Stimulated activated CD8-positive, alpha-beta memory T cell treated with anti-CD3 and anti-CD28 coated beads, Interleukin-15, amount 100 ng/mL, for 1 hour (primary cell): ENCODE measurements at places on chromosomes 12 and 14.

- DNase-seq: no peak
Measured at GRCh38 chr12:31021181-31021580, 52.5 kb upstream of the DDX11 start.

DNA sequence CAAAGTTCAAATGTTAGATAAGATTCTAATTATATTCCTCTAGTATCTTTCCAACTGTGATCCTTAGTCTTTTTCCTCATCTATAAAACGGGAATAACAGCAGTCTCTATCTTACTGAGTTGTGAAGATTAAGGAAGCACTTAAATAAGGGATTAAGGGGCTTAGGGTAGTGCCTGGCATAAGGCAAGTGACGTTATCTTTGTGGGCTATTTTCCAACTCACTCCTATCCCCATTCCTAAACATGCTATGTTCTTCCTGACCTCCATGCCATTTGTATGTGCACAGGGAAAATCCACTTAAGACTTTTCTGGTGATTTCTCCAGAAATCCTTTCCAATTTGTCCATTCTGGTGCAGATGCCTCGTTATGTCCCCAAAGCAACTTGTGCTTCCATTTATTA lies 33.3 kb downstream of the SUPT16H start:
- DNase-seq: no peak

DNA sequence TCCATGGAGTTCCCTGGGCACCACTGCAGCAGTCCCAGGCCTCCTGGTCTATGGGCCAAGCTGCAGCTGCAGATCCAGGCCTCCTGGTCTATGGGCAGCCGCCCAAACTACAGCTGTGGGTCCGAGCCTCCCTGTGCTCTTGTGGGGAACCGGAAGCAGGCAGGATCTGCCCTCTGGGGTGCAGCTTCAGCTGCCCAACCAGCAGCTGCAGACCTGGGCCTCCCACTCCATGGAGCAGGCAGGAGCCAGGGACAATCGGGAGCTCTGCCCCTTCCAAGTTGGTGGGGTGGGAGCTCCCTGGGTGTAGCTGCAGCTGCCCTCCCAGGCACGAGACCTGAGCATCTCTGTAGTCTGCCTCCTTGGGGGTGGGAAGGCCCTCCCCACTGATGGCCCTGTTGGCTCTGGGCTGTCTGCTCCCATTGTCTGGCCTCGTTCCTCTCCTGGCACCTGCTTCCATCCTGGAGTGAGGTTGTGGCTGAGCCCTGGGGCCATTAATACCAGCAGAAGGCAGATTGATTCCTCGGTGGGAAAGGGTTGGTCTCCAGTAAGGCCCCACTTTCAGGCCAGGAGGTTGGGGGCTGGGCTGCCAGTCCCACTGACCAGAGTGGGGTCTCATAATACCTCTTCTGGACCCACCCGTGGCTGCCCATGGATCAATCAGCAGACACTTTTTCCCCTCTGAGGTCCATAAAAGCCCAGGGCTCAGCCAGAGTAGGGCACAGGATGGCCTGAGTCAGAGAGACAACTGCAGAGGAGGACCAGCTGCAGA lies 142.1 kb downstream of the GPR65 start:
- DNase-seq: no peak

GRCh38 chr14:35879151-35879648 lies 53.1 kb downstream of the BRMS1L start:
- no peak for DNase-seq

DNA sequence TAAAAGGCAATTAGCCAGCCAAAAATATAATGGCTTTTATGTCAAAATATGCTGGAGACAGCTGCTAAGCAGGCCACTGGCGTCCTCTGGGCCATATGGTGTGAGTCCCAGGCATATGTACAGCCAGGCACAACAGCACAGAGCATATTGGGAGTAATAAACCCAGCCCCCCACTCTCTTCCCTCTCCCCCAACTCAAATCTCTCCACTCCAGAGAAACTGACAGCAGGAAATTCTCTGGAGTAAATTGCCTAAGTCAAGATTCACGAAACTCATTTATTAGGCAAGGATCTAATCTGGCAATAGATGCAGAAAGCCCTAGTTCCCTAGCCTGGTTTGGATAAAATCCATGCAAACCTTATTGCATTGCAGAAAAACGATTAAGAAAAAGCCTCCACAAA lies 147.9 kb upstream of the SEL1L start:
- no peak for DNase-seq

GRCh38 chr12:71848212-71848611 lies 8.7 kb downstream of the TBC1D15 start:
- no peak for DNase-seq

- no peak for DNase-seq
Measured at GRCh38 chr14:105498430-105499255, 7.6 kb downstream of the TEDC1 start.

DNA sequence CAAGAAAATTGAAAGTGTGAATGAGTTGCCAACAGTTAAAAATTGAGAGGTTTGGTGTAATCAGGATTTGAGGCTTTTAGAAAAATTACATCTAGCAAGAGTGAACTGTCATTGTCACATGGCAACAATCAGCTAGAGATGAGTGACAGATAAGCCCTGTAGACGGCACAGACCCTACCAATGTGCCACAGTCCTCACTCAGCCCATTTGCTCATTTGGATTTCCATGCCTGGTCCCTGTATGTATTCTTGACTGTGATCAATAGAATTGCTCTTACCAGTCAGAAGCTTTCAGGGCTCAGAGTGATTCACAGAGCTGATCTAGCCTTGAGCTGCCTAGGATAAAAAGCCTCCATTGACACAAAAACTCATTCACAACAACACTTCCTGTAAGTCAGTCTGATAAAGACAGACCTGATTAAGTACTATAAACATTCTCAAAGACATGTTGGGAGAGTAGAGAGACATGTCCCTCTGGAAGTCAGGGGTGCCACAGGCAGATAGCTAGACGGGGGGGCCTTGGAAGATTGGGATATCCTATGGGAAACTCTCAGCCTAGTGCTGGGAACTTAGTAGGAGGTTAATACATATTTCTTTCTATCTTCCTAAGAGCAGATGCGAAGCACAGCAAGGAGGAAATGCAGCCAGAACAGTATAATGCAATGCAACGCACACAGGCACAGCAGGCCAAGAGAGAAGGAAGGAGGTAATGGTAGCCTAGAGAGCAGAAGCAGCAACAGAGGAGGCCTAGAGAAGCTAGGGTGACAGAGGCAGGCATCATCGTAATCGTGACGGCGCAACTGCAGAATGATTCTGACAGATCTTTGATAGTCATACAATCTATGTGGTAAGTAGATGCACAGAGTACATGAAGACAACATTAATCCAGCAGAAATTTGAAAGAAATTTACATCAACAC lies 2.0 kb upstream of the PELI2 start:
- no peak for DNase-seq

DNA sequence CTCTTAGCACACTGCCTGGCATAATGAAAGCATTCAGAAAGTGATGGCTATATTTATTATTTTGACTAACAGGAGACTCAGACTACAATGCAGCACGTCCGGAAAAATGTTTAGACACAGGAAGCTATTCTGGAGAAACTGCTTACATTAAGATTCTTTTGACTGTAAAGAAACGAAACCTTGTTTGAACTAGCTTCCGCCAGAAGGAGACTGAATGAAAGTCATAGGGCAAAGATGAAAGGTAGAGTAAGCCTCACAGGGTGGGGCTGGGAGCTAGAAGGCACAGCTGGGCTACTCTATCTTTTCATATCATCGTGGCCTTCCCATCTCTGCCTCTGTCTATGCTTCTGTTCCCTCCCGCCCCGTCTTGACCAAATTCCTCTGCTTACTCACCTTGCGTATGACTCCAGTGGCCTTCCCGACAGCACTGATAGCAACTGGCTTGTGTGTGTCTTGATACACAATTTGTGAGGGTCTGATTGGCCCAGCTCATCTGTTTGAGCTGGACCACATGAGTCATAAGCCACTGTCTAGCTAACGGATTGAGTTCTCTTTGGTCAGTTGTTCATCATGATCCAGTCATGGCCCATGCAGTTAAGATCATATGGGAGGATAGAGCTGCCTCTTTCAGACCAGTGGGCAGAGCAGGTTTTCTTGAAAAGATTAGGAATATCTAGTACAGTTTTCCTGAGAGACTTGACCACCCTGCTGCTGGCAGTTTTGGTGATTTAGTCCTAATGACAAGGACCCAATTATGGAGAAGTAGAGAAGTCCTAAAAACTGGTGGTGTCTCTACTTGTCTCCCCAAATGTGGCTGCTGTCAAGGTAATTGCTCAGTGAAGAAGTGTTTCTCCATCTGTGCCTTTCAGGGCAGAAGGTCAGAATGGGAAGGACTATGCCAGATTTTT lies 151.5 kb upstream of the SLC38A2 start:
- peak; percentile 5 for DNase-seq

DNA sequence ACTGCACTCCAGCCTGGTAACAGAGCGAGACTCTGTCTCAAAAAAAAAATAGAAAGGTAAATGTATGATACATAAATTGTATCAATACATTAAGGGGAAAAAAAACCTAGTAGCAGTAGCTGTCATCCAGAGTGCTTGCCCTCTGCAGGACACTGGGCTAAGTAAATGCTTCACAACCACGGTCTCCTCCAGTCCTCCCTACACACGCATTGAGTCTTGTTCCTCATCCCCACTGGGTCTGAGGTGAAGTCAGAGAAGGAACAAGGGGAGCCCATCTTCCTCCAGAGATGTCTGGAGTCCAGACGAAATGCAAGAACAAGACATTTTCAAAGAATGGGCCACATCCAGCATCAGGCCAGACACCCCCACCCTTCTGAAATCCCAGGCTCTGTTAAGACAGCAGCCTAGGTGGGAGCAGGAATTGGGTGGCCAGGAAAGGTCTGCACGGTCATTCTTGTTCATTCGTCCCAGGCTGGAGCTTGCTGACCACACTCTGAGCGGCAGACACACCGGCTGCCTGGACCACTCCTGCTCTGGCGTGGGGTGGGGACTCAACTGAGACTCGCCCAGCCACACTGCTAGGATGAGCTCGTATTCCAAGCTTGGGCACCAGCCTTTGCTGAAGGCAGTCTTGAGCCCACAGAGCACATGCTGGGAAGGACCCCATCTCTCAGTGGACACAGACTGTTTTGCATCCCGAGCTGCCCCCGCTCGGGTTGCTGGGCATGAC lies 45.5 kb downstream of the CHGA start:
- DNase-seq: no peak

DNA sequence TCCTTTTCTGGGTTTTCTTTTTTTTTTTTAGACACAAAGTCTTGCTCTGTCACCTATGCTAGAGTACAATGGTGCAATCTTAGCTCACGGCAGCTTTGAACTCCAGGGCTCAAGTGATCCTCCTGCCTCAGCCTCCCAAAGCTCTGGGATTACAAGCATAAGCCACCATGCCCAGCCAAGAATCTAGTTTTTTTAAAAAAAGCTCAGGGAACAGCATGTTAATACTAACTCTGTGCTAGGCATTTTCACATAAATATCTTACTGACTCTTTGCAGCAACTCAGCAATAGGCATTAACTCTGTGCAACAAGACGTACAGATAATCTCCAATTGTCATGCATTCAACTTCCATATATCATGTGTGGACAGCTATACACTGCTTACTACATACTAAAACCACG lies 97.4 kb downstream of the LLPH start:
- no peak for DNase-seq

- no peak for DNase-seq
Measured at GRCh38 chr12:42741771-42742510, 152.4 kb upstream of the PRICKLE1 start.

- peak; percentile 8 for DNase-seq
Measured at GRCh38 chr12:1907652-1908611, 10.5 kb downstream of the CACNA2D4 start.

GRCh38 chr12:124301084-124301654 lies 6.3 kb downstream of the RFLNA start:
- DNase-seq: no peak

DNA sequence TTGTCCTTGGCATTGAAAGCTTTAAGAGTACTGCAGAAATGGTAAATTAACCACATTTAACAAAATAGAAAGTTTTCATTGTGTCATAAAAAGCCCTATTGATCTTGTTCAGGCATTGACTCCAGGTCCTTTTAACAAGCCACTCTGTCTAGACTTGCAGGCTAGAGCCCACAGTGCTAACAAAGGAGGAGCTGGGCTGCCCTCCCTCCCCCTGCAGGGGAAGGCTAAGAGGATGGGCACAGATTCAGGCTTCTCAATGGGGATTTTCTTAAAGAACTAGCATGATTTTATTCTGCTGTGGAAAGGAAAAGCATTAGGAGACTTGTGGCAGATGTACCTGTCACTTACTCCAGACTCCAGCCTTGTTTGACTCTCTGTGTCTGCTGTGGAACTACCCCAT lies 463.6 kb downstream of the NRXN3 start:
- DNase-seq: no peak

- DNase-seq: peak; percentile 81
Measured at GRCh38 chr14:93959239-93960107, 16.9 kb downstream of the ASB2 start.

- DNase-seq: peak; percentile 70
Measured at GRCh38 chr12:49866859-49867569, 24.1 kb upstream of the BCDIN3D start.

GRCh38 chr14:23140371-23140770 lies 21.3 kb upstream of the CEBPE start:
- no peak for DNase-seq
